ENCODE measurements at places on chromosomes 12 and 14.

DNA sequence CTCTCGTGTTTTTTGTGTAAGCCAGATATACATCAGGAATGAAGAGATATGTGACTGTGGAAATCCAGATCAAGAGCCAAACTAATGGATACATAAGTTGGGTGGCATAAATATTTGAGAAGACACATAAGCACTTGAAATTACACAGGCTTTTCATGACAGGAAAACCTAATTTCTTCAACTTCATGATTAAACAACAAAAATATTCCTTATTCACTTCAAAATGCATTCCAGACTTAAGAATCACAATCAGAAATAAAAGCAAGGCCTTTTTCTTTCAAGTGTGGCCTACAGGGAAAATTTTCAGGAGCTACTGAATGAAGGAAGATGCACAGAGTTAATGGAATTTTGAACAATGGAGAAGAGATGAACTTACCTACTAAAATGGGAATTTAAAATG, 515.6 kb downstream of the FOXG1 start:
- DNase-seq, result no peak

DNA sequence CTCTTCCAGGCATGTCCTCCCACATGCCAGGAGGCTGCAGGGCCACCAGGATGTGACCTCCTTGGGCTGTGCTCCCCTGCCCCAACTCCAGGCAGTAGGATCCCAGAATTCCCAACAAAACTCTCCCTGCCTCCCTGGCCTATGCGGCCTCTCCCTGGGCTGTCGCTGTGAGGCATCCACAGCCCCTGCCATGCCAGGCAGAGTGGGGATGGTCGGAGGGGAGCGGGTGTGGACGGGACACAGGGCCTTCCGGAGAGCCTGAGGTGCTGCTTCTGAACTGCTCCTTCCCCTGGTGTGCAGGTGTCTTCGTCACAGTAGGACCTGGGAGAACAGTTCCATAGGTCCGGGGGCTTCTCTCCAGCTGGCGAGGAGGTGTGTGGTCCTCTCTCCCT, 18.3 kb downstream of the GPR132 start:
- no peak for DNase-seq

GRCh38 chr12:68790081-68790951, 17.7 kb upstream of the MDM2 start:
- no peak for DNase-seq

- no peak for DNase-seq
Measured at GRCh38 chr14:80425686-80426085, 214.4 kb upstream of the DIO2 start.

GRCh38 chr14:91496790-91497189, 13.3 kb downstream of the PPP4R3A start:
- no peak for DNase-seq

DNA sequence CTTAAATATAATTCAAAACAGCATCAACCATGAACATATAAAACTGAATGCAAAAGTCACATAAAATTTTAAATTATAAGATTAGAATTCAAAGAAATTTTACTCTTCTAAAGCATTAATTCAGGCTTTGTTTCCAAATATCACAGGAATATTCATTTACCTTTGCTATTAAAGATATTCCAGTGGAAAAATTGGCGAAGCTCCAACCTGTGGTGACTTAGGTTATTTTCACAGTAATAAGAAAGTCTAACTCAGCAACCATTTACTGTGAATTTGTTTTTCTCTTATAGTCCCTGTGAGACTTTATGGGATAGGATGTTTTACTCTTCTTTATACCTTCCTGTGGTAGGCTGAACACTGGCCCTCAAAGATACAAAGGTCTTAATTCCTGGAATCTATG, 3.2 kb downstream of the WDR89 start:
- DNase-seq, result no peak

DNA sequence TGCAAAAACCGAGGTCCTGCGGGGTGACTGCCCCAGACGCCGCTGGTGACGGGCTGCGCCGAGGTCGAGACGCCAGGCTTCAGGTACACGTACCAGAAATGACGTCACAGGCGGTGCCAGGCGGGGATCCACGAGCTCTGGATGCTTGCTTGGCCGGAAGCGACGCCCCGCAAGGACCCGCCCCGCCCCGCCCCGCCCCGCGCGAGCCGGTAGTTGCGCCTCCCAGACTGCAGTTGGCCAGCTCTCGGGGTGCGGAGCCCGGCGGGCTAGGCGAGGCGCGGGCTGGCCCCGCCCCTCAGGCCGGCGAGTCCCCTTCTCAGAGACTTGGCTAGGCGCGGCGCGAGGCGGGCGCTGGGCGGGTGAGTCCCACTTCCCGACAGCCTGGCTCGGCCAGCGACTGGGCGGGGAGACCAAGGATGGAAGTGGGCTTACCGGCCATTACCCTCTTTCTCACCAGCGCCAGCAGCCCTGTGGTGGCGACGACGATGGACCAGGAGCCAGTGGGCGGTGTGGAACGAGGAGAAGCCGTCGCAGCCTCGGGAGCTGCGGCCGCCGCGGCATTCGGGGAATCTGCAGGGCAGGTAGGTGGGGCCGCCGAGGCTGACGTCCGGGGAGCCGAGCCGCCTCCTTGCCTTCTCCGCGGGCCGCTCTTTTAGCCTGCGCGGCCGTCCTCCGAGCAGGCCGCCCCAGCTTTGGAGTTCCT, at the start of gene FAM177A1:
FAM177A1 (plus strand) TSS at position 225 of the 703 bp plus-strand sequence; CDS start at position 417, 192 bp downstream.
- DNase-seq, result peak; percentile 97

DNA sequence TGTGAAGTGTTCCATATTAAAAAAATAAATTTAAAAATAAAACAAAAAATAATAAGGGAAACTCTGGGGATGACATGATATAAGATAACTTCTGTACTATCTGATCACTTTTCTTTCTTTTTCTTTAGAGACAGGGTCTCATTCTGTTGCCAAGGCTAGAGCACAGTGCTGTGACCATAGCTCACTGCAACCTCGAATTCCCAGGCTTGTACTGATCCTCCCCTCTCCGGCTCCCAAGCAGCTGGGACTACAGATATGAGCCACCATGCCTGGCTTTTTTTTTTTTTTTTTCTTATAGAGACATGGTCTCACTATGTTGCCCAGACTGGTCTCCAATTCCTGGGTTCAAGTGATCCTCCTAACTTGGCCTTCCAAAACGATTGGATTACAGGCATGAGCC, 10.4 kb upstream of the MIPOL1 start:
- DNase-seq, result no peak

DNA sequence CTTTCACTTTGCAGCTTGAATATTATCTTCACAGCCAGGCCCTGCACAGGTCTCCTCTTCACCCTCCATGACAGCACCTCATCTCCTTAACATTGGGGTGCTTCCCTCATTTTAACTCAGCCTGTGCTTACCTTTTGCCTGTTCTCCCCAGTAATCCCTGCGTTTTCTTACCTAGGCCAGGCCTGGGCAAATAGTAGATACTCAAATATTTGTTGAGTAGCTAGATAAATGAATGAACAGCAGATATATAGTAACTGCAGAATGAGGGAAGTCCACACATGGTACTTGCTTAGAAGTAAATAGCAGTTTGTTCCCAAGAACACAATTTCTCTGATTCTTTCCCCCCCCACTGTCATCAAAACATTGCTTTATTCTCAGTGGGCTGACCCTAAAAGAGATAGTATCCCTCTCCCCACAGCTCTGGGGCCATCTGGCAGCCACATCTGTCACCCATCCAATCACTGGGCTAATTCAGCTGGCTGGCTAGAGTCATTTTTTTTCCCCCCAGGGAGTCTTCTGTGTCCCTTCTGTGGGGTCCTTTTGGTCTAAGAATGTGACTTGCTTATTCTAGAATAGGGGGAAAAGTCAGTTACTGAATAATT, 43.2 kb downstream of the APPL2 start:
- no peak for DNase-seq

DNA sequence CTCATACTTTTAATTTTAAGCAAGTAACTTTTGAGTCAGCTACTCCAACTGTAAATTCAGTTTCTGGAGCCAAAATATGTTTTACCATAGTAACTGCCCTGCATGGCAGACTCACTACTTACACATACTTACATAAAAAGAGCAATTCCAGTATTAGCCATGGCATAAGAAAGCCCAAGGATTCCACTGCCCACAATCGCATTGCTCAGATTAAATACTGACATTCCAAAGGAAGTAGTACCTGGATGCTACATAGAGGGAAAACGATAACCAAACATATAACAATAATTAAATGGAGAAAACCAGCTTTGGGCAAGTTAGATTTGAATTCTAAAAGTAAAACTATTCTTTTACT, 2.2 kb downstream of the SLC38A2 start:
- DNase-seq, result no peak

DNA sequence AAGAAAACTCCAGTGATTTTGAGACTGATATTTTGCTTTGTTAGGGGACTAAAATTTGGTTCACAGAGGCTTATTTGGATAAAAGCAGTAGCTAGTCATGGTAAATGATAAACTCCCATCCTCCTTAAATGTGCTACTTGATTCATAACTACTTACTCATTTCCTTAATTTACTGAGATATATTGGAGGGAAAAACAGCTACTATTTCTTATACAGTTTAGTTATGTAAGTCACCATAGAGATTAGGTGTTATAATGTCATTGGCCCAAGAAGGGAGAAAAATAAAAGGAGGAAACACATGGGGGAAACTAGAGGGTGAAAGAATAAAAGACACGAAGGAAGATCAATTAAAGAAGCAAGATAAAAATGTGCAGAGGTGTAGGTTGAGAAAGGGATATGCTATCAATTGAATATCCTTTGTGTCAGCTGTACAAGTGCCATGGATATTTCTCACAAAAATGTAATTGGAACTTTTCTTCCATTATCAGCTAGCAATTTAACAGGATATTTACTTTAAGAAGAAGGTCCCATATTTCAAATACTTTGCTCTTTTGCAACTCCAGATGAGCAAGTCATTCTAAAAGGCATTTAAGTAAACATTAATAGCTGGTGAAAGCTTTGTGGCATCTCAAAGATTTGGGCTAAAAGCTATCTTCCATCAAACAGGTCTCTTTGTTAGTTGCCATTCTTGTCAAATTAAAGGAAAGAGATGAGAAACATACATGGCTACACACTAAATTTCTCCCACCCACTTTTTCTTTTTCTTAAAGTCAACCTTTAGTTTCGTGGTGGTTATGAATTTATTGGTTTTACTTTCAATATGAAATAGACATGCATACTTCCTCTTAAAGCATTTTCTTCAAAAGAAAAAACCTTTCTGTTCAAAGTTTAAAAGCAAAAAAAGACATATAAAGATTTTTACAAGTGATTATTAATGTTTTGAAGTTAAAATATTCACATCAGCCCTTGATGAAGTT, 439.5 kb downstream of the CCER1 start:
- DNase-seq, result no peak

GRCh38 chr12:24931666-24932405, 17.1 kb downstream of the BCAT1 start:
- peak; percentile 95 for DNase-seq

DNA sequence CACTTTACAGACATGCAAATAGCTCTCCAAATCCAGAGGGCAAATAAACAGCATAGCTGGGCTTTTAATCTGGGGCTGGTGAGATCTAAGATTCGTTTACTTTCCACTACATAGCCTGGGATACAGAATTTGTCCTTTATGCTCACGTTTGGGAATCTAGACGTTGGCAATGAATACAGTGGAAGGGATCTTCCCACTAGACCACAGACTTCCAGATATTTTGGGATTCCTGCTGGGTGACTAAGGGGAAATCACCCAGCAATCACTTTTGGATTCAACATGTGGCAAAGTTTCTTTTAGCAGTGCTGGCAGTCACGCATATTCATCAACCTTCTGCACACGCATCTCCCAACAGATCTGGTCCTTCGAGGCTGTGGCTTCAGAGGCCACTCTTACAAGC, 23.5 kb downstream of the APPL2 start:
- no peak for DNase-seq

DNA sequence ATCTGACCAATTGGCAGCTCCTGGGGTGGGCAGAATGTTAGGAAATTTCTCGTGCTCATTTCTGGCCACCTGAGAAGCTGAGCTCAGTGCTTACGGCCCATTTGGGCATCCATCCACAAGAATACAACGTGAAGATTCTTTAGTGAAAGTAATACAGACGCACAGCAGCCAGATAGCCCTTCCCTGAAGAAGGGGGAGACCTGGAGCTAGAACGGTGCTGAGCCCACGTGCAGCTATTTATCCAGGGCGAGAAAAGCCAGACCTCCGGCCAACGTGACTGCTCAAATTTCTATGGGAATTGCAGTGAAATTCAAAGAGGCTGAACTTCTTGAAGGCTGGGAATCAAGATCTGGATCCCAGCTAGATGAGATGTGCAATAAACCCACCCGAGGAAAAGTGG, 20.7 kb downstream of the NID2 start:
- no peak for DNase-seq

DNA sequence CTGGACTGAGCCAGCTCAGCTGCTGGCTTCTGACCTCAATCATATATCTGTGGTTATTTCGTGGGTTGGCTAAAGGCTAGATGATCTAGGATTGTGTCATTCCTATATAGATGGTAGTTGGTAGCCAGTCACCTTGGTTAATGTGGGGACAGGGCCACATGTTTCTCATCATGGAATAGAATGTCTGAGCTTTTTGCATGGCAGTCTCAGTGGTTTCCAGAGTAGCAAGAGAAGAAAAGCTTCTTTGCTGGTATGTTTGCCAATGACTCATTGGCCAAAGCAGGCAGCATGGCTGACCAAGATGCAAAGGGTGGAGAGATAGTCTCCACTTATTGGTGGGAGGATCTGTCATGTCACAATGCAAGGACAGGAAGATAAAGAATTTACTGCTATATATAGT, 746.4 kb upstream of the FLRT2 start:
- no peak for DNase-seq

DNA sequence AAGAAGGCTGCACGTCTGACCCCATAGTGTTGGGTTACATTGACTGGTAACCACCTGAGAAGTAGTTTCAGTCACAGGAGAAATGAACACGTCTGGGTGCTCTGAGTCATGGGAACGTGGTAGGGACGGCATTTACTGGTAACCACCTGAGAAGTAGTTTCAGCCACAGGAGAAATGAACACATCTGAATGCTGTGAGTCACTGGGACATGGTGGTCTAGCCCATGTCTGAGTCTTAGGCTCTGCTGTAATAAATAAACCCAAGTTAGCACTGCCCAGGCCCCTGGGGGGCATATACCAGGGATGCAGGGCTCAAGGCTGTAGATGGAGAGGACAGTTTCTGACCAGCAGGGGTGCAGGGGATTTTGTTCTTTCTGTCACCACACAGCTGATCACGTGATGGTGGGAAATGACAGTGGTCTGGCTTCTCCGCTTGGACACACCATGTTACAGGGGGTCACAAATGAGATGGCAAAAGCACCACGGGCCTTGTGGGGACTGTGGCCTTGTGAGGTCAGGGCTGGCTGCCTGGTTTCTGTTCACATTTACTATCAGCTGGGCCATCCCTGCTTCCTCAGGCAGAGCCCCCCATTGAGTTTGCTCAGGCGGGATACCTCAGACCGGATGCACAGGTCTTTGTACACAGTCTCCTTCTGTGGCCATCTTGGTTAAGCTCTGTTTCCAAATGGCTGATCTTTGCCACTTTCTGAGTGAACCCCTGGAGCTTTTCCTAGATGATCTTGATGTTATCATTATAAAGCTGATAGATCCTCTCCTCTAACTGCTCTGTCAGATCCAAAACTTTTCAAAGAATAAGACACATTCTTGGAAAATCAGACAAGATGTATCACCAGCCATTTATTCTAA, 9.8 kb upstream of the C12orf42 start:
- no peak for DNase-seq

GRCh38 chr14:85415015-85415712, 114.8 kb upstream of the FLRT2 start:
- DNase-seq, result no peak

GRCh38 chr14:52044791-52045522, 23.9 kb downstream of the NID2 start:
- DNase-seq, result no peak

All from NB4 (cell line).